ENCODE measurements at places on chromosomes 4 and X.
A peak's percentile ranks its signal among the peaks of the same experiment; 100 is the strongest.

DNA sequence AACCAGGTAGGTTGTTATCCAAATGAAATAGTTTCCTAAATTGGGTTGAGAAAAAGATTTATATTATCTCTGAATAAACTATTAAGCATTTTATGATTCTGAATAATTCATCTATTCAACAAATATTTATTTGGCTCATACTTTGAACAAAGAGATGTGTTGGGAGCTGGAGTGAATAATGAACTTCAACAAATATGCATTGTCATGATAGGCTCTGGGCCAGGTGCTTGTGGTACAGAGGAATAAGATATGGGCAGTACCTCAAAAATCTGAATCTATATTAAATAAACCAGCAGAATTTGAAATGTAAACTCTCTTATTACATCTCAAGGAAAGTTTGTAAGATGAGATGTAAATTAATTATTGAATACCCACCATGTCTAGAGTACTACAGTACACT lies 75.7 kb upstream of the DCLK2 start:
- DNase-seq: no peak

DNA sequence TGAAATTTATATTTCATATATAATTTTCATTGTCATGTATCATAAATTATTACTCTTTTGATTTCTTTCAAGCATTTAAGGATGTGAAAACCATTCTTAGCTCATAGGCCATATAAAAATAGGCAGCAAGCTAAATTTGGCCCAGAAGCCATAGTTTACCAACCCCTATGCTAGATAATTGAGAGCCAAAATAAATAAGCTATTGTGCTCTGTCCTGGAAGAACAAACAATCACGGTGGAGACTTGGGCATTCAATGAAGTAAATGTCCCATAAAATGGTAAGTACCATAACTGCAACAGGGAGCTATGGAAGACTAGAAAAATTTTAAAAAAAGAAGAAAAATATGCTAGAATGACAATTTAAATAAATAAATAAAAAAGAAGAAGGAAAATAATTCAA lies 60.9 kb upstream of the PACRGL start:
- DNase-seq: peak; percentile 17

- DNase-seq: peak; percentile 77
Measured at GRCh38 chrX:118216509-118216908, 99.9 kb upstream of the KLHL13 start.

DNA sequence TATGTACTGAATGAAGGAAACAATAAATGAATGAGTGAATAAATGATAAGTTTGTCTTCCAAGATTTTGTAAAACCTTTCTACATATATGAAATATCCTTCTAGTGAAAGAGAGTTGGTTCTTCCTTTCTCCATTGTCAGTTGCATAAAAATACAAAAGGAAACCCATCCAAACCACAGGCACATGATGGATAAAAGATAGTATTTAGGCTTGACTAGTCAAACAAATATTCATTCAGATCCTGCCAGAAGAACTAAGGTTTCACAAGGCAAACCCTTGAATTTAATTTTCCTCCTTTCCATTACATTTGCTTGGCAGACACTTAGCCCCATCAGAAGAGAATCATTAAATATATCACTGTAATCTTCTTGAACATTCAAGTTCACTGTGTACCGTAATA lies 208.4 kb downstream of the COL25A1 start:
- DNase-seq: no peak

DNA sequence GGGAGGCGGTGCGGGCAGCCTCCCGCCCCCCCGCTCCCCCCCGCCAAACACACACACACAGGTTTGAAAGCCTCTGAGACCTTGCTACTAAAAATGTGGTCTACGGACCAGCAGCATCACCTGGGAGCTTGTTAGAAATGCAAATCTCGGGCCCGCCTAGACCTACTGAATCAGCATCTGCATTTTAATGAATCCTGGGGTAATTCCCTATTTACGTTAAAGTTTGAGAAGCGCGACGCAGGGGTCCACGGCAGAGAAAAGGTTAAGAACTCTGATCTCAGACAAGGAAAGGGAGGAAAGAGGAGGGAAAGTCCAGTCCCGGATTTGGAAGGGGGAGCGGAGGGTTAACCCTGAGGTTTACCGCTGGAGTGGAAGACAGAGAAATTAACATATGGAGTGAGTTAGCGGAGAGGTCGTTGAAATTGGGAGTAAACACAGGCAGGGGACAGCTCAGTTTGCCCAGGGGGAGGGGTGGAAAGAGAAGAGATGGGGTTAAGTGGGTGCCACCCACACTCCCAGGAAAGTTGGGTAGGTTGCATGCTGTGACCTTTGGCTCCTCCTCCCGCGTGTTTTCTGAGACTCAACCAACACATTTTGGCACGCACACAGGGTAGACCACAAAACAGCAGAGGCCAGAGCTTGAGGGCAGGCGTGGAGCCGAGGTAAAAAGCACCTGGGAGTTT lies 483.6 kb downstream of the BCOR start:
- DNase-seq: no peak

- no peak for DNase-seq
Measured at GRCh38 chrX:136708348-136708747, 60.4 kb downstream of the CD40LG start.

GRCh38 chr4:53463340-53463739 lies 85.9 kb downstream of the FIP1L1 start:
- DNase-seq: no peak

GRCh38 chr4:41076481-41076880 lies 137.9 kb downstream of the APBB2 start:
- no peak for DNase-seq

All from SHP77 (cell line).